ENCODE measurements at places on chromosomes 2 and 18. TPM values are rescaled to one million over a fixed set of nuclear protein-coding genes. Genes with fewer than 3 reads are reported as not detected.

The SMIM21 gene
- not detected for total RNA-seq

The ASB18 gene
- total RNA-seq, result not detected

The CRYGC gene
- not detected for total RNA-seq

The CFAP65 gene
- not detected for total RNA-seq

The SLC9A4 gene
- 2.9 TPM for total RNA-seq

The STAT4 gene
- total RNA-seq, result 7.1 TPM

The IHH gene
- total RNA-seq, result not detected

The ASXL3 gene
- 16.8 TPM for total RNA-seq

The GALM gene
- total RNA-seq, result 16.8 TPM

The FBXO41 gene
- 0.32 TPM for total RNA-seq

The DYNAP gene
- not detected for total RNA-seq

The TAF1B gene
- total RNA-seq, result 53.4 TPM

The NGEF gene
- total RNA-seq, result 4.1 TPM

The LRRTM4 gene
- 13.9 TPM for total RNA-seq

The TMEM178A gene
- total RNA-seq, result 5.2 TPM

The NPHP1 gene
- total RNA-seq, result 10.8 TPM

DNA sequence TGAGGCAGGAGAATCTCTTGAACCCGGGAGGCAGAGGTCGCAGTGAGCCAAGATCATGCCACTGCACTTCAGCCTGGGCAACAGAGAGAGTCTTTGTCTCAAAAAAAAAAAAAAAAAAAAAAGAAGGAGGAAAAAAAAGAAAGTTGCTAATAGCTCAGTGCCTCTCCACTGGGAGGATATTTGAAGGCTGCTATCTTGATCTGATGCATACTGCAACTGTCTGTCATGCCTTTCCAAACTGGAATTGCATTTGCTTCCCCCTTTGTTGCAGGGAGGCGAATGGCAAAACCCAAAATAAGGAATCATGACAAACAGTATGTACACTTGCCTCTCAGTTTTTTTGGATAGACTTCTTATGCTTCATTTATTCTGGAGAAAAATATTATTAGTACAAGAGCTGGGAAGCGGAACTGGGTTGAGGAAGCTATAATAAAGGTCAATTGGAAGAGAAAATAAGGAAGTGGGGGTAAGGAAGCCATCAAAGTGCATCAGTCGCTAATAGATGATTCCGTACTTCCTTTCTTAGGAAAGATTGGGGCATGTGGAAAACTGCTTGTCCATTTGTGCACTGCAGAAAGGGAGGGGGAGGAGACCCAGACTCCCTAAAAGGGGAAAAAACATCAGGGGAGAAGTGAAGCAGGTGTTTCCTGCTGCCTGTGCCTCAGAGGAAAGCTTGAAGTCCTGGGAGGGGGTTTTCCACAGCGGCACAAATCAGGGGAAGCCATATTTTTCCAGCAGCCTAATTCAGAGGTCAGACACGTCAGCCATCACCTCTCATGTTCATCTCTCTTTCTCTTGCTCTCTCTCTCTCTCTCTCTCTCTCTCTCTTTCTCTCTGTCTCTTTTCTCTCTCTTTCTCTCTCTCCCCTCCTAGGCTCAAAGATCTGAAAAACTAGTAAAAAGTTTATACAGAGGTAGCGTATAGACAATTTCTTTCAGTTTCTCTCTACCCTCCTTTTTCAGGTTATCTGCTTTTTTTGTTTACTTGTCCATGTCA, 301.4 kb upstream of the TNP1 start:
- DNase-seq, result no peak

DNA sequence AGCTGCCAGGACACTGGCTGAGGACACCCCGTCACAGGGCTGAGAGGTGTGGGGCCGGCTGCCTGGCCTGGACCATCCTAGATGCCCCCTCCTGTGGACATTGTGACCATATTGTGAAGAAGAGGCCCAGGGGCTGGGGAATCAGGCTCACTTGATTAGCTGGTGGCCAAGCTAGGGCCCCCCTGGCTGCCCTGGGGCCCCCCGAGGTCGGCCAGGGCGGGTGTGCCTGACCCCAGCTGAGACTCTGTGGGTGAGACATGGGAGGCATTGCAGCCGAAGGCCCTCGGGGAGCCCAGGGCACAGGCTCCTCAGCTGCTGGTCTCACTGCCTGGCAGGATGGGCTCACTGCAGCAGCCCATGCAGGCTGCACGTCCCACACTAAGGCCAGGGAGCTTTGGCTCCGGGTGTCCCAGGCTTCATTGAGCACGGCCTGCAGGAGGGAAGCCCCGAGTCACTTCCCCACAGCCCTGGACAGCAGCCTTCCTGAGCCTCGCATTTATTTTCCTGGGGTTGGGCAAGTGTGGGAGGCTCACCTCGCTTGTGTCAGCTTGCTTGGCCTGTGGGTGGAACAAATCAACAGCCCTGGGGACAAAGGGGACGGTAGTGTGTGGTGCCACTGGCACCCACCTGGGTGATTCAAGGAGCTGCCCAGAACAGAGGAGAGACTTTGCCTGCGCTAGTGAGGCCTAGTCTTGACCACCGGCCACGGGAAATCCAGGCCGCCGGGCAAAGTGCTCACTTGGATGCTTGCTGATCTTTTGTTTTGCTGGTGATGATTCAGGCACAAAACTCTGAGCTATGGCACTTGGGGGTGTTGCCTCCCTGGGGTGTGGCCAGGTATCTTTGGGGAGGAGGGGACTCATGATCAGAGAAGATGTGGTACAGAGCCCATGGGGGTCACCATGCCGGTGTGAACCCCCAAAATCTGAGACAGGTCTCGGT, 1.3 kb downstream of the GAL3ST2 start:
- DNase-seq, result no peak

DNA sequence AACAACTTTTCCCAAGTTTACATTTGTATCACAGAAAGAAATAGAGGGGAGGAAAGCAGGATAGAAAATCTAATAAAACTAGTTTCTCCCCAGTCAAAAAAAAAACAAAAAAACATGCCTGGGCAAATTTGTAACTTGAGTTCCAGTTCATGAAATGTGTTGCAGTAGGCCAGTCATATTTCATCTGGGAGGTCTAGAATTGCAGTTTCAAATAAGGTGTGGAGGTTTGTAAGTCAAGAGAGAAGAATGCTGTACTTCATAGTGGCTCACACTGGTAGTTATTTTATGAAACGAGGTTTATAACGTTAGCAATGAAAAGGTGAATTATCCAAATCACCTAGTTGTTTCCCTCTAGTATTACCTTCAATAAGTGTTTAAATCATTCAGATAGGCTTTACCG, 1313.9 kb upstream of the SLC39A10 start:
- no peak for DNase-seq

DNA sequence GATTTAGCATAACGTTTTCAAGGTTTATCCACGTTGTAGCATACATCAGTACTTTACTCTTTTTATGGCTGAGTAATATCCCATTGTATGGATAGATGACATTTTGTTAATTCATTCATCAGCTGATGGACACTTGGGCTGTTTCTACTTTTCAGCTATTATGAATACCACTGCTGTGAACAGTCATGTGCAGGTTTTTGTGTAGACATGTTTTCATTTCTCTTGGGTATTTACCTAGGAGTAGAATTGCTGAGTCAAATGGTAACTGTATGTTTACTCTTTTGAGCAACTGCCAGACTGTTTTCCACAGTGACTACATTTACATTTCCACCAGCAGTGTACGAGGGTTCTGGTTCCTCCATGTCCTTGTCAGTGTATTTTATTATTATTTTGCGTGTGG, 33.9 kb downstream of the COX7A2L start:
- DNase-seq, result no peak

DNA sequence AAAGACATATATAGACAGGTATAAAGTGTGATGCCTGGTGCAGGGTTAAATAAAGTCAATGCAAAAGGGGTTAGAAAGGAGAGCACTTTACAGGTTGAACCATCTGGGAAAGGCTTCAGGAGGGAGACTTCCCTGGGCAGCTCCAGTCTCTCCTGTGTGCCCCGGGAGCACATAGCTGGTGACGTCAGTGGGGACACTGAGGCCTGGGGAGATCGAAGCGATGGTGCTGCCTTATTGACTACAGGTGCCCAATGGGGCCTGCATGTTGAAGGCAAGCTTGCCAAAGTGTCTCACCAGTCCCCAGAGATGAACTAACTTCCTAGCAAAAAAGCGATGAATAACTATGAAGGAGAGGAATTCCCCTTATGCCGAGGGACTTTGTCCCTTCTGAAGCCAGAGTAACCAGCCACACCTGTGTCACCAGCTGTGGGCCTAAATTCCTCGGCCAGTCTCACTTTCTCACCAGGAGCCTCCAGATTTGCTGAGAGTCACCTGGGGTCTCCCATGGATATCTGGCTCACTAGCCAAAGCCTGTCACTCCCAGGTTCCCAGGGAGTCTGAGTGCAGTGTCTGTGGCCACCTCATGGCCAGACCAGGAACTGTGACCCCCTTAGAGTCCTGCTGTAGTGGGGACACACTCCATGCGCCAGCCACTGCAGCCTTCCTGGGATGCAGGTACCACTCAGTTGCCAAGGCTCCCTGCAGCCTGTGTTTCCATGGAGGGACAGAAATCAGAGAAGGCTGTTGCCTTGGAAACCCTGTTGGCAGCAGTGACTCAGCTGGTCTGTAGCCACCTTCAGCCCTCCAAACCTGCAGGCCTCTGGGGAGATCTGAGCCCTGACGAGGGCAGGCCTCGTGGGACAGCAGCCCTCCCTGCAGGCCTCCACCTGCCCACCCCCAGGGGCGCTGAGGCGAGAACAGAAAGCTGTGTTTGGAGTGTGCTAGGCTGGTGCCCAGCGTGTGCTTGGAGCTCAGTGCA, 128.7 kb downstream of the CTIF start:
- DNase-seq, result no peak

DNA sequence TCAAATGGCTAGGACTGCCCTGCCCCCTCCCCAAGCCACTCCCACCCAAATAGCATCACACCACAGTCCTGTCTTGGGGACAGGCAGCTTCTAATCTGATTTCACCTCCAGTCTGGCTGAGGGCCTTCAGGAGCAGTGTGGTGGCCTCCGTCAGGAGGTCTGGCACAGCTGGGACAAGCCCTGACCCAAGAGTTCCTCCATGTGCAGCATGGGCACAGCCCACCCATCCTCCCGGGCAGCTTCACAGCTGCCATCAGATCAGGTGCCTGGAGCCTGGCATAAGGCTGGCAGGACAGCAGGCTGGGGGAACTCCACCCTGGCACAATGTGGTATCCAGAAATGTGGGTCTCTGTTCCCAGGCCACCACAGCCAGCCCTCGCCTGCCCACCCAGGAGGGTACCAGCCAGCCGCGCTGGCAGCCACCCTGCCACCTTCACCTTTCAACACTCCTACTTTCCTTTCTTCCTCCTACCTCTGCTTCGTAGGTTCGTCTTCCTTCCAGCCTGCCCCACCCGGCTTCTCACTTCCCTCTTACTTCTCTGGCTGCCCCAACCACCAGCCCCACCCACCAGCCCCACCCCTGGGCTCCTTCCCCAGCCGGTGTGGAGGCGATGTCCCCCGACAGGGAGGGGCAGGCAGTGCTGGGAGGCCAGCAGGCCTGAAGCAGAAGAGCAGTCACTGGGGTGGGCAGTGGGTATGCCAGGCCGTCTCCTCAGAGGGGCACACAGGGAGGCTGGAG, at the start of gene CAPG:
Gene CAPG, minus strand, starts transcription at position 522 of the 739 bp plus-strand sequence. CDS start 8,221 bp downstream, outside the sequence.
- no peak for DNase-seq

DNA sequence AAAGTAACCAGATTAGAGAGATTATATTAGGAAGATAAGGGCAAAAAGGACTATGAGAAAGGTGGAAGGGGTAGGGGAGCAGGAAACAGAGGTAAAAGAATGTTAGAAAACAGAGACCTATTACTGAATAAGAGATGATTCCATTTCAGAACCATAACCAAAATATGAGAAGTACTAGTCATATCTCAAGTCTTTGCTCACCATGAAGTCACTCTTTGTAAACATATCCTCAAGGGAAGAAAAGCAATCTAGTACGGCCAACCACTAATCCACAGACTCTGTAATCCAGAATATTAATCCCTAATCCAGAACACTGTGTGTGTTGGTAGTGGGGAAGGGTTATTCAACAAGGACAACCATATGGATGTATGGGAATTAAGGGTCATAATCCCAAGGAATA, 92.0 kb downstream of the CDCA7 start:
- DNase-seq, result no peak

GRCh38 chr2:191045141-191045540, 31.2 kb upstream of the STAT1 start:
- no peak for DNase-seq

GRCh38 chr2:97848306-97848705, 134.9 kb downstream of the ZAP70 start:
- DNase-seq, result no peak

DNA sequence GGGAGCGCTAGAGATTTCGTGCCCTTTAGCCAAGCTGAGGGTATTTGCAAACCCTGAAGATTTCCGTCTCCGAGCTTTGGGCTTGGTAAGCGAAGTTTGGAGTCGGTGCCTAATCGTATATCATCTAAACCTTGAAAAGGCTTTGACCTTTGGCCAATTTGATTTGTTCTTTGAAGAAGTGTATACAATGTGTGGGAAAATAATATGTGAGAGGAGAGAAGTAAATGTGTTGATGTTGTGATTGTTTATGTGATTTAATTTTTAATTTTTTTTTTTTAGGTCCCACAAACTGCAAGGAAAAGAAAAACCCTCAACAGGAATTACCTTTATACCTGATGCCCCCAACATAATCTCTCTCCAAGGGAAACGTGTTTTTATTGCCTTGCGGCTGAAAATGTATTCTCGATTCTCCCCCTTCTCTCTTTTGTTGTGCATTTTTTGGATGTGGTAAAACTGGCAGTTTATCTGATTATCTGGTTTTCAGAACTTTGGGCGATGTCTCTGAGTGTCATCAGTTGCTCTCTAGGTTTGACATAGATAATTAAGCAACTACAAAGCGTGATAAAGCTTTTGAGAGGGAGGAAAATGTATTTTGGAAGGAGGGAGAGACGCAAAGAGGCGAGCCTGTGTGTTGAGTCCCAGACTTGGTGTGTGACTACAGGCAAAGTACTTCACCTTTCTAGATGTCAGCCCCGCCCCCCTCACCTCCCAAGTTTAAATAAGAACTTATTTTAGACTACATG, 912 bp upstream of the FBXO11 start:
- no peak for DNase-seq

- DNase-seq, result peak; percentile 76
Observed at GRCh38 chr2:224268441-224268840, 133.5 kb downstream of the FAM124B start.

DNA sequence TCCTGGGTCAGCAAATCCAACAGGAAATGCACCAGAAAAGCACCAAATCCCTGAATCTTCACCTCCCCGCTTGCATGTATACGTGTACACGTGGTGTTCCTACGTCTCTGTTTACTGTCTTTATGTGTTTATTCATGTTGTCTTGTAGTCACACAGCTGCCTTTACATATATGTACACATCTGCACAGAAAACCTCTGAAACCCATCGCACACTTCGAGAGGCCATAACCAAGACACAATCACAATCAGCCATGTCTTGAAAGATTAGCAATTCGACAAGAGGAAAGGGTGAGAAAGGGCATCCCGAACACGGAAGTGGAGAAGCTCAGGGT, 98.1 kb downstream of the PLB1 start:
- no peak for DNase-seq

- DNase-seq, result no peak
Observed at GRCh38 chr2:20451761-20452499, 5.1 kb downstream of the RHOB start.
